ENCODE measurements at places on chromosomes 3 and 15. TPM values are rescaled to one million over a fixed set of nuclear protein-coding genes. Genes with fewer than 3 reads are reported as not detected.

GRCh38 chr3:174531262-174531982 lies 327.7 kb upstream of the NAALADL2 start:
- DNase-seq, result no peak

DNA sequence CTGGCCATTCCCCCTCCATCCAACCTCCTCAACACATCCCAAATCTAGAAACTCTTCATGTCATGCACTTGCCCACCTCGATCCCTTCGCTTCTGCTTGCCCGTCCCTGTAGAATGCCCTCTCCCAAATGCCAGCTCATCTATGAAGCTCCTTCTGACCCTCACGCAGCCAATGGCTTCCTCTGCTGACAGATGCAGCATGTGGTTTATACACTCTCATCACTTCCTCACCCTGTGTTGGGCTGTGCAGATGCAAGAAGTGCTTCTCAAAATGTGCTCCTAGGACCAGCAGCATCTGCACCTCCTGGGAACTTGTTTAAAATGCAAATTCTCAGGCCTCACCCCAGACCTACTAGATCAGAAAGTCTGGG lies 51.7 kb downstream of the SEMA5B start:
- no peak for DNase-seq

DNA sequence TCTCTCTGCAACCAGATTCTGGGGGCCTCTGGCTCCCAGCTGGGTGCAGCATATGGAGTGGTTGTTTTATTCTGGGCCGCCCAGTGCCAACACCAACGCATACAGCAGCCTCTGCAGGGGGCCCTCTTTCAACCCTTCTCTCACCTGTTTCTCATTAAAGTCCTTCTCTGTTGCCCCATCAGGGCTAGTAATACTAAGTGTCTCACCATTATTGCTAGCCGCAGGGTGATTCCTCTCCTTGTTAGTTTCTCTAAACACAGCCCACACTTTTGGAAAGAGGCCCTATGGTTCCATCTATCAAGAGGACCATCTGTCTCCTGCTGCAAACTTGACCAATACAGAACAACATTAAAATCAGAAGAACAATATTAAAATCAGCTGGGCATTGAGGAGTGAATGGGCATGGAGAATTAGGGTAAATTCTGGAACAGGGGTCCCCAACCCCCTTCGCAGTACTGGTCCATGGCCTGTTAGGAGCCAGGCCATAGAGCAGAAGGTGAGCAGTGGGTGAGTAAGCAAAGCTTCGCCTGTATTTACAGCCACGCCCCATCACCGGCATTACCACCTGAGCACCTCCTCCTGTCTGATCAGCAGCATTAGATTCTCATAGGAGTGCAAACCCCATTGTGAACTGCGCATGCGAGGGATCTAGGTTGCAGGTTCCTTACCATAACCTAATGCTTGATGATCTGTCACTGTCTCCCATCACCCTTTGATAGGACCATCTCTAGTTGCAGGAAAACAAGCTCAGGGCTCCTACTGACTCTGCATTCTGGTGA lies 36.5 kb downstream of the ALS2CL start:
- no peak for DNase-seq

RPS17 gene
- 2,047 TPM for total RNA-seq

DNA sequence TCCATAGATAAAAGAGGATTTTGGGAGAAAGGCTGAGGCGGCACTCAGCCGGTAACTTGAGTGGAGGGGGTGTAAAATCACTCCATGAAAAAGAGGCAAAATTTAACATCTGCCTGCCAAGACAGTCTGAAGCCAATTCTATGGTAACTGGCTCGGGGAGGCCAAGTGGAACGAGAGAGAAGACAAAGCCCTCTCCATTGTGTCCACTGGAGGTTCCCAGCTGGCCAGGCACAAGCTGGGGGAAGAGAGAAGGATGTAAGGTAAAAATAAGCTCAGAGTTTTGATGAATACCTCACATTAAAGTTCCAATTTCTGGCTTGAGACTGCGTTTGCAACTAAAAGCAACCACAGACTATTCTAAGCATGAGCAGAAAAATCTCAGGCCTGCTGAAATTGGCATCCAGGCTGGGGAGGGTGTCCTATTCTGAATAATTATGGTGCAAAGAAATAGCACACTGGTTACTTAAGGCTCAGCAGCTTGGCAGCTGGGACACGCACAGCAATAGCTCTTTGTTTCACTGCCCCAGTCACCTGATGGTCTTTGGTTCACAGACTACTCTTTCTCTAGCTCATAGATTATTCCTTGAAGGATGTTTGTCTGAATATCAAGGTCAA lies 48.8 kb downstream of the CHRD start:
- DNase-seq, result no peak

- no peak for DNase-seq
Observed at GRCh38 chr3:112627919-112628466, 12.9 kb downstream of the CCDC80 start.

DNA sequence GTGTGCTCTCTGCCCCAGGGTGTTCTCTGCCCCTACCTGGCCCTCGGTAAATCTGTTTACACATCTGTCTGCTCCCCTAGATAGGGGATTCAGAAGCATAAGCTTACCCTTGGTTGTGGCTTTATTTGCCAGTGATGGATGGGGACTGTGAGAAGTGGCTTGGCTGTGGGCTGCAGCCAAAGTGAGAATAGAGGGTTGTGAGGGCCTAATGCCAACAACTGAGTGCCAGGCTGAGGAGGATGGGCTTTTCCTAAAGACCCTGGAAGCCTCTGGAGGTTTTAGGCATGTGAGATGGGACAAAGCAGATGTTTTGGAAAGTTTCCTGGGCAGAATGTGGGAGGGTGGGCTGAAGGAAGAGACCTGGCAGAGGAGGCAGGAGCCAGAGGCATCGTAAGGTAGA lies 15.4 kb upstream of the APEH start:
- DNase-seq, result no peak

NME9 gene
- not detected for total RNA-seq

- peak; percentile 80 for DNase-seq
Observed at GRCh38 chr15:44662478-44663409, 718 bp downstream of the SPG11 start.

- no peak for DNase-seq
Observed at GRCh38 chr3:81884791-81885190, 123.3 kb upstream of the GBE1 start.

DNA sequence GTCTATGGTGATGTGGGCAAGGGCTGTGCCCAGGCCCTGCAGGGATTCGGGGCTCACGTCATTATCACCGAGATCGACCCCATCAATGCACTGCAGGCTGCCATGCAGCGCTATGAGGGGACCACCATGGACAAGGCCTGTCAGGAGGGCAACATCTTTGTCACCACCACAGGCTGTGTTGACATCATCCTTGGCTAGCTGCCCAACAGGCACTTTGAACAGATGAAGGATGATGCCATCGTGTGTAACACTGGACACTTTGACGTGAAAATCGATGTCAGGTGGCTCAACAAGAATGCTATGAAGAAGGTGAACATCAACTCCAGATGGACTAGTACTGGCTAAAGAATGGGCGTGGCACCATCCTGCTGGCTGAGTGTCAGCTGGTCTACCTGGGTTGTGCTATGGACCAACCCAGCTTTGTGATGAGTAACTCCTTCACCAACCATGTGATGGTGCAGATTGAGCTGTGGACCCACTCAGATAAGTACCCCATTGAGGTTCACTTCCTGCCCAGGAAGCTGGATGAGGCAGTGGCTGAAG lies 6.1 kb upstream of the USP8 start:
- DNase-seq, result no peak

DNA sequence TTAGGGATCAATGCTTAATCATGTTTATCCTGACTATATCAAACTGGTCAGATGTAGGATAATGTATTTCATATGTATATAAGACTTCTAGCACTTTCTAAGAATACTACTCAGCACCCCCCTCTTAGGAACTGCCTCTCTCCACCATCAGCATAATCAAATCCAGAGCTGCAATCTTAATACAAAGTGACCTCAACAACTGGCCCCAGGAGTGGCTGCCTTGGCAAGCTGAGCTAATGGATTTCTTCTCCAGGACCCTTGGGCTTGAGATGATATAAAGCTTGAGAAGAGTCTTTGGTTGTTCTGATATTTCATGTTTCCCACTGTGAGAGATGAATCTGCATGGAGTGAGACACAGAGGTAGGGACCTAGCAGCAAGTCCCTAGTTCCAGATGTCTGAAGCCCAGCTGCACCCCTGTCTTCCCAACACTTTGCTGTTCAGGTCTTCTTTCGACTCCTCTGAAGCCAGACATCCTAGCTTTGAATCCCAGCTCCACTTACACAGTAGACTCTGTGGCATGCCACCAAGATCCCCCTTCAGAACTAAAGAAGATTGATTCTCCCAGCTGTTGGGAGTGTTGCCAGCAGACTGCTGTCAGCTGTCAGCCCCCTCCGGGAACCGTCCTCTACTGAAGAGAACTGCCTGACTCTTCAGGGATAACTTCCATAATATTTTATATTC lies 309.3 kb upstream of the UBE2E2 start:
- no peak for DNase-seq

- no peak for DNase-seq
Observed at GRCh38 chr15:92527197-92527596, 128.4 kb downstream of the FAM174B start.

HRH1 gene
- 1.6 TPM for total RNA-seq

- DNase-seq, result peak; percentile 52
Observed at GRCh38 chr3:124078953-124079911, 87.3 kb upstream of the ROPN1 start.

IL17RB gene
- total RNA-seq, result 30.0 TPM

DNA sequence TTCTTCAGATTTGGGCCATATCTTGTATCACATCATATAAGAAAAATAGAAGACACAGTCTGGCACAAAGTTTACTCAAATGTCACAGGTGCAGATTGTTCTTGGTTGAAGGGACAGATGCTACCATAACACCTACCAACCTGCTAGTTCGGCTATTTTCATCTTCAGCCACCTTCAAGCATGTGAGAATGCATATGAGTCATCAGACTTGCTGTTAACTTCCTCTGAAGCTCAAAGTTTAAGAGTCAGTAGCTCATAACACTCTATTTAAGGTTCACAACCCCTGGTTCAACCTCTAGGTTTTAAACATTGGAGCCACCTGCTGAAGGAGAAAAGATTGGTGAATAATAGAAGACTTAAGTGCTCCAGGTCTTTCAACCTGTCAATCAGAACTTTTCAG lies 522.8 kb downstream of the NLGN1 start:
- DNase-seq, result no peak

FSIP1 gene
- total RNA-seq, result 1.3 TPM

DNA sequence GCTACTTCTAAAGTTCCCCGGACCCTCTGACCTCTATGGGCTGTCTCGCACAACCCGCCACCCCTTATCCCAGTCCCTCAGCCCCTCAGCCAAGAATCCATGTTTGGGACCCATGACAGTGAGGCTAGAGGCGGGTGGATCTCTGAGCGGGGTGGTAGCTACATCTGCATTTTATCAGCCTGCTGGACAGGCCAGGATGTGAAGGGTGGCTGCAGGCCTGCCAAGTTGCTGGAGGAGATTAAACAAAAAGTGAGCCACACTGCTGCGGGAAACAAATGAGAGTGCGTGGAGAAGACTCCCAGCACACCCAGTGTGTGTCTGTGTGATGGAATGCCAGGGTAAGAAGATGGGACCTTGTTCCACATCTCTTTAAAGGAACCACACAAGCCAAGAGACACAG lies 51.1 kb upstream of the SPATA12 start:
- no peak for DNase-seq

- peak; percentile 45 for DNase-seq
Observed at GRCh38 chr15:59492389-59493377, 54.7 kb downstream of the FAM81A start.

PRKCD gene
- total RNA-seq, result 31.5 TPM

- DNase-seq, result no peak
Observed at GRCh38 chr3:185934767-185935464, 2.9 kb downstream of the TRA2B start.

- peak; percentile 42 for DNase-seq
Observed at GRCh38 chr3:192188218-192188835, 539.0 kb downstream of the FGF12 start.

DNA sequence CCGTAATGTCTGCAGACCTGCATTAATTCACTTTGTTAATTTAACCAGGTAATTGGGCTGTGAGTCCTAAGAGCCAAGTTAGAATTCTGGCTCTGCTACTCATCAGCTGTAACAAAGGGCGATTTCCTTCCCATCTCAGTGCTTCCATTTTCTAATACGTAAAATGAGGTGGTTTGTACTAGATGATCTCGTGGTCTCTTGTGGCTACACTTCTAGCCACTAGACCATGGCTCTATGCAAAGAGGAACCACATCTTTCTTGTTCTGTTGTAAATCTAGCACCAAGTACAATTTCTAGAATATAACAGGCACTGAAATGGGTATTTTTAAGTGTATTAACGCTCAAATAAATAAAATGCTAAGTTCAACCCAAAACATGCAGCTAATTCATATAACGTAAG lies 174.4 kb upstream of the THBS1 start:
- DNase-seq, result no peak

DNA sequence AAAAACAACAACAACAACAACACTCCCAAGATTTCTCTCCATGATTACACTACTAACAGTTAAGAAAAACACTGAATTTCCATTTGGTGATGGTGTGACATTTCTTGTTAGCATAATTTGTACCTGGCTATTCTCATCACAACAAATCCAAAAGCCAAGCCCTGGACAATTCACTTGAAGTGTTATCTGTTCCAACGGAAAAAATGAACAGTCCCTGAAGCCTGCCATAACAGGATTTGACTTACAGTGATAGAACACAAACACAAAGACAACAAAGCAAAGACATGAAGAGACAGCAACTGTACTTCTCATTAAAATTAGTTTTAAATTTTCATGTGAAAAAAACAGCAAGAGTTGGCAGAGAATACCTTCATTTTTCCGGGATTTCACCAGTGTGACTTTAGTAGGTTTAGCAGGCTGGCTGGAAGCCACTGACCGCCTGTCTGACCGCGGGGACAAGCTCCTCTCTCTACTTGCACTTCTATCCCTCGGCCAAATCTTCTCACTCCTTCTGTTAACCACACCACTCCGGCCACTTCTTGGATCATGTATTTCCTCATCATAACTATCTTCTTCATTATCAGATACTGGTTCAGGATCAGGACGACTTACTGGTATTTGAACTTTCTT lies 56.3 kb downstream of the TJP1 start:
- DNase-seq, result no peak

POLQ gene
- 15.4 TPM for total RNA-seq

LYZL4 gene
- not detected for total RNA-seq

GRK7 gene
- not detected for total RNA-seq

- DNase-seq, result no peak
Observed at GRCh38 chr15:46815240-46815639, 902.1 kb upstream of the SEMA6D start.

DNA sequence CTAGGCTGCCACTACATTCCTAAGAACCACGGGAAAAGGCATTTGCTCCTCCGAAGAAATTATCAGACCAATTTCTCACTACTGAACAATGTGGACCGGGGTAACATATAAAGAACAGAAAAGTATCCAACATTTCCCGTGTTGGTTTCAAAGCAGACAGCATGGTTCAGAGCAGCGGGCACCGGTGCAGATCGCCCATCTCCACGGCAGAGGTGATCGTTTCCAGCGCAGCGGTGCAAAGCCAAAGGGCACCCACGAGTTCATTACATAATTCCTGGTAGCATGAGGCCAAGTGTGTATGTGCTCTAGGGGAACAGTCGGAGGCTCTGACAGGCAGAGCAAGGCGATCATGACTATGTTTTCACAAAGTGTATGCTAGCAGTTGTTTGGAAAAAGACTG lies 13.2 kb downstream of the GRK7 start:
- DNase-seq, result no peak

GOLGA8K gene
- total RNA-seq, result not detected

CCR8 gene
- not detected for total RNA-seq
